Endodermal cell (in vitro differentiated cells): ENCODE measurements at places on chromosomes 1 and 21. TPM values are rescaled to one million over a fixed set of nuclear protein-coding genes. Genes with fewer than 3 reads are reported as not detected.
A peak's percentile ranks its signal among the peaks of the same experiment; 100 is the strongest.

GRCh38 chr1:228249513-228250305, 41.9 kb downstream of the OBSCN start:
- peaks cover 77% of the 10 kb centered on the region for H3K36me3 ChIP-seq
- no peak overlapping the region for H3K4me3 ChIP-seq
- H3K27me3 ChIP-seq = no peaks in the 10 kb centered on the region
- peak; percentile 22 for DNase-seq
- no peak overlapping the region for H3K27ac ChIP-seq
- no peaks in the 10 kb centered on the region for H3K4me1 ChIP-seq

Gene FMOD
- total RNA-seq = 2.9 and 3.5 TPM in 2 replicates

DNA sequence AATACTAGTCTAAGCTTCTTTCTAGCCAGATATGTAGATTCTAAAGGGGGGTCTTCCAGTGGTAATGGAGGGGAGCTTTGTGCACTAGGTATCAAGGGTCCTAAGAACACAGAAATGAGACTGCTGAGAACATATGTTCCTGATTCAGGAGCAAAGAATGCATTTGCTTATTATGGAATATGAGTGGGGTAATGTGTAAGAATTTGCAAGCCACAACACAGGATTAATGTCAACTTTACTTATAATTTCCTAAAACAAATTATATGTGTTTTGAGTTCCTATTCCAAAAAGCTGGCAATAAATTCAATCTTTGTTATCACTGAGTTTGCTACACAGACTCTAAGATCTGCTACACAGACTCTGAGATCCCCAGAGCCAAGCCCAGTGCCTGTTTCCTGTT, 357.0 kb upstream of the PTBP2 start:
- no peak for DNase-seq
- H3K36me3 ChIP-seq = no peaks in the 10 kb centered on the region
- no peaks in the 10 kb centered on the region for H3K27me3 ChIP-seq
- no peak overlapping the region for H3K27ac ChIP-seq

DNA sequence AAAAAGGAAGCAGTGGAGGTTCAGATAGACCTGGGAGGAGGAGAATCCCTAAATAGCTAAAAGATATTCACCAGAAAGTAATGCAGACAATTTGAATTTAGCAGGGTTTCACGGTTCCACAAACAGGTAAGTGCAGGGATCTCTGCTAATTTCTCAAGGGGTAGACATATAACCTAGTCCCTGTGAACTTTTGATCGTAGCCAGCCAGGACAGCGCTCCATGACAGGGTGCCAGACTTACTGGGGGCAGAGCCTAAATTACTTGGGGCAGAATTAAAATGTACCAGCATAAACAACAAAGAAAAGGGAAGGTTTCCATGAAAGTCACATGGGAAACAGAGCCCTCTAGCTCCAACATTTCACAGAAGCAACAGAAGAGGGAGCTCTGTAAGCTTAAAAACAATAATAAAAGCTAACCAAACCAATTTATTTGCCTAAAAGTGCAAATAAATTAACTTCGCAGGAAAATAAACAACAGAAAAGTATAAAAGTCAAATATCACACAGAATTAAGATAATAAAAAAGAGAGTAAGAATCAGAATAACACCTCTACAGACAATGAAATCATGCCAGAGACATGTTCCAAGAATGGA, 198.3 kb downstream of the DUSP10 start:
- no peak overlapping the region for H3K4me3 ChIP-seq
- no peak overlapping the region for H3K27ac ChIP-seq
- peak; percentile 55 for DNase-seq
- H3K36me3 ChIP-seq = no peaks in the 10 kb centered on the region
- no peaks in the 10 kb centered on the region for H3K4me1 ChIP-seq

Gene RNU1-1
- 2,322 to 3,611 TPM (median 3,596 TPM) in 3 replicates for total RNA-seq

Gene TRNP1
- 21.2 and 23.7 TPM in 2 replicates for total RNA-seq
